NCI-H526 (cell line): ENCODE measurements at places on chromosomes 2 and 18.

GRCh38 chr2:135826544-135826943, 10.4 kb downstream of the LCT start:
- DNase-seq, result no peak

GRCh38 chr2:237742191-237742590, 56.4 kb upstream of the RBM44 start:
- DNase-seq, result no peak

- no peak for DNase-seq
Observed at GRCh38 chr2:183348492-183348891, 224.2 kb downstream of the NUP35 start.

GRCh38 chr2:178426388-178426787, 24.6 kb downstream of the PRKRA start:
- DNase-seq, result no peak
